Adrenal gland (tissue), 19 donors: ENCODE measurements at places on chromosomes 6 and 20. TPM values are rescaled to one million over a fixed set of nuclear protein-coding genes. Genes with fewer than 3 reads are reported as not detected.

The KHDC1L gene
- not detected for total RNA-seq

The C6orf15 gene
- not detected for total RNA-seq

The CALHM5 gene
- total RNA-seq: 0.84 TPM

The VSX1 gene
- total RNA-seq: 0.21 TPM

The WFDC5 gene
- total RNA-seq: not detected

The CDH4 gene
- total RNA-seq: 0.10 TPM

The LY6G6F gene
- not detected for total RNA-seq

The SNAP91 gene
- total RNA-seq: not detected

The OR2H2 gene
- not detected for total RNA-seq

The PTGIS gene
- 4.4 TPM for total RNA-seq

The BPIFB2 gene
- not detected for total RNA-seq

The LY6G6C gene
- not detected for total RNA-seq

- H3K4me3 ChIP-seq: no peak overlapping the region
- no peak overlapping the region for H3K27ac ChIP-seq
- H3K4me1 ChIP-seq: no peaks in the 10 kb centered on the region
- no peak for DNase-seq
- no peaks in the 10 kb centered on the region for H3K27me3 ChIP-seq
- H3K36me3 ChIP-seq: no peaks in the 10 kb centered on the region
These were observed 191.0 kb downstream of the TBXT start for GRCh38 chr6:165976684-165977083.

- peaks cover 11% of the 10 kb centered on the region for H3K4me1 ChIP-seq
- H3K27me3 ChIP-seq: no peaks in the 10 kb centered on the region
- H3K36me3 ChIP-seq: no peaks in the 10 kb centered on the region
- H3K4me3 ChIP-seq: no peak overlapping the region
These were observed 18.0 kb downstream of the KLHL31 start for GRCh38 chr6:53647462-53648094.

- no peaks in the 10 kb centered on the region for H3K27me3 ChIP-seq
- DNase-seq: no peak
- no peaks in the 10 kb centered on the region for H3K4me1 ChIP-seq
- H3K27ac ChIP-seq: no peak overlapping the region
- peaks cover 97% of the 10 kb centered on the region for H3K36me3 ChIP-seq
These were observed 7.8 kb upstream of the C20orf204 start for GRCh38 chr20:64027981-64028685.

DNA sequence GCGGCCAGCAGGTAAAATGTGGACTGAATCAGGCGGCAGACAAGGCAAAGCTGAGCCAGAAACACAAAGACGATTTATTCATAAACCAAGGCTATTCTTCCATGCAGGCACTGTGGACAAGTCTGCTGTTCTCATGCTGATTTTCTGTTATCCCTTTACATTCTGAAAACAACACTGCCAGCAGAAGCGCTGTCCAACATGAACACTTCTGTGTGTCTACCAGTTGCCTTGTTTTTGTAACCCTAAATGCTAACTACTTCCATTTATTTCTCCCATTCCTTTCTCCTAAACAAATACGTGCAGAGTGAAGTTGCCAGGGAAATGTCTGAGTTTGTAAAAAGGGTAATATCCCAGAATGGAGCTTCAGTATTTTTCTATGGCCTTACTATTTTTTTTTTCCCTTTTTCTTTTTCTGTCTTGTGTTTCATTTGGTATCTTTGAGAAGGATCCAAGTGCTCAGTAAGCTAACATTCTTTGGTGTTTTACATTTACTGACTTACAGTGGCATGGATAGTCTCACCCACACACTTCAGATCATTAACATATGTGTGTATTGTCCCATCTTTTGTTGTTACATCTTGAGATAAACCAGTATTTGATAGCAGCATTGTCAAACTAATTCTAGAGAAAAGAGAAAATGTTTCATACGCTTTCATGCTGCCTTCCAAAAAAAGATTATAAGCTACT is 1308.9 kb upstream of the MAP3K7 start:
- H3K4me1 ChIP-seq: no peaks in the 10 kb centered on the region
- DNase-seq: no peak
- H3K27me3 ChIP-seq: no peaks in the 10 kb centered on the region
- no peak overlapping the region for H3K4me3 ChIP-seq
- no peaks in the 10 kb centered on the region for H3K36me3 ChIP-seq
- no peak overlapping the region for H3K27ac ChIP-seq

GRCh38 chr6:136058852-136059251 is 191.3 kb downstream of the MTFR2 start:
- no peaks in the 10 kb centered on the region for H3K27me3 ChIP-seq
- H3K36me3 ChIP-seq: no peaks in the 10 kb centered on the region
- H3K27ac ChIP-seq: peak overlapping the region; percentile 20
- no peaks in the 10 kb centered on the region for H3K4me1 ChIP-seq

DNA sequence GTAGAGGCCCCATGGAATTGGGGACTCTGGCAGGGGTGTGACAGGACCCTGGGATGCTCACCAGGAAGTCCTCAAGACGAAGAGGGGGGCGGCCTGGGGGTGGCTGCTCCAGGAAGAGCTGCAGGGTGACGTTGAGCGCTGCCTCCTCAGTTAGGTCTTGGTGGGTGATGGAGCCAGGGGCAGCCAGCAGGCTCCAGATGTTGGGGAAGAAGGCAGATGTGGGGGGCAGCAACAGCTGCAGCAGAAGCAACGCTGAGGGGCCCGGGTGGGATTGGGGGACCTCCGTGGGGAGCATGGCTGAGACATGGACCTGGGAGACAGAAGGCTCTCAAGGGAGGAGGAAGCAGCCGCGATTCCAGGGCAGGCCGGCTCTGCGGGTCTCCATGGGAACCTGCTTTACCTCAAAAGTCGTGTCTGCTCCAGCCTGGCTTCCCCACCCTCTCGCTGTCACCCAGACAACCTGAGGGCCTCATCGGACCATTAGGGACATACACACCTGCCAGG is 591 bp downstream of the VWA7 start:
- H3K4me3 ChIP-seq: no peak overlapping the region
- no peak overlapping the region for H3K27ac ChIP-seq
- H3K4me1 ChIP-seq: peaks cover 8% of the 10 kb centered on the region
- H3K27me3 ChIP-seq: no peaks in the 10 kb centered on the region

DNA sequence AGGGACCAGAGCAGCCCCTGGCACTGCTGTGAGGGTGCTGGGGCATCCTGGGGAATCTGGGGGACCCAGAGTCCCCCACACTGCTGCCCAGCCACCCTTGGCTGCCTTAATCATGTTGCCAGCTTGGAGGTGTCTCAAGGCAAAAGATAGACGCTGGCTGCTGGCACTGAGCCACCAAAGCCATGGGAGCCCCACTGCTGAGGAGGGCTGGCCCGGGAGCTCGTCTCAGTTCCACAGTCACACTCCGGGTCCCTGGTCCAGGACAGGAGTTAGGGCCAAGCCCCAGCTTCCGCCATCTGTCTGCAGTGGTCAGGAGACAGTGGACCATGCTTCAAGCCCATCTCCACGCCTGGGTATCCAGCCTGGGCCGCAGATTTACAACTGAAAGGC is 41.0 kb upstream of the HMGA1 start:
- no peak overlapping the region for H3K27ac ChIP-seq
- DNase-seq: no peak
- H3K36me3 ChIP-seq: no peaks in the 10 kb centered on the region
- no peaks in the 10 kb centered on the region for H3K4me1 ChIP-seq
- H3K27me3 ChIP-seq: no peaks in the 10 kb centered on the region

DNA sequence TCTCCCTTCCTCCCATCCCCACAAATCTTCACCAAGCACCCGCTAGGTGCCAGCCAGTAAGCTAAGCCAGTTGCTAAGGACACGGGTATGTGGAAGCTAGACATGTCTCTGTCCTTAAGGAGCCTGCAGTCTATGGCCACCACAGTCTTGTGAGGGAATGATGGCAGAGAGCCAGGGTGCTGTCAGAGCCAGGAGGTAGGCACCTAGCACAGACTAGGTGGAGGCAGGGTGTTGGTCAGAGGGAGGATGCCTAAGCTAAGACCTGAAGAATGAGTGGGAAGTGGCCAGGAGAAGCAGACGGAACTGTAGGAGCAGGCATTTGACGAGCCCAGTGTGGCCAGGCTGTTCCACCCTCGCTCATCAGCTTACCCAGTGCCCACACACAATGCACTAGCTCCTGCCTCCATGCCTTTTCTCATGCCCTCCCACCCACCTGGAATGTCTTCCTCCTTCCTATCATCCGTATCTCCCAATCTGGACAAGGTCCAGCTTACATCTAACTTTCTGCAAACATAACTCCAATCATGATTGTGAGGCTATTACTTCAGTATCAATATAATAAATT is 125.6 kb downstream of the FOXC1 start:
- no peaks in the 10 kb centered on the region for H3K4me1 ChIP-seq
- no peak for DNase-seq
- no peak overlapping the region for H3K4me3 ChIP-seq
- H3K27ac ChIP-seq: no peak overlapping the region
- no peaks in the 10 kb centered on the region for H3K36me3 ChIP-seq
- H3K27me3 ChIP-seq: no peaks in the 10 kb centered on the region

DNA sequence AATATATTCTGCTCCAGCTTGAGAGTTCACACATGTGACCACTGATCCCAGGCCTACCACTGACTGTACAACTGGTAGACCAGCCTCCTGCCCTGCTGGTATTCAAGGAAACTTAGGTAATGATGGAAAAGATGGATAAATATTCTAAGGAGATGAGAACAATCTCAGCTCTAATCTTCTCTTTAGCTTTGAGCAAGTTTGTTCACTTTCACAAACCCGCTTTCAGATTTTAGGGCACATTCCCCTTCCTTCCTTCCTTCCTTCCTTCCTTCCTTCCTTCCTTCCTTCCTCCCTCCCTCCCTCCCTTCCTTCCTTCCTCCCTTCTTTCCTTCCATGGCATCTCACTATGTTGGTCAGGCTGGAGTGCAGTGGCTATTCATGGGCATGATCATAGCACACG is 88.2 kb upstream of the PHACTR1 start:
- DNase-seq: no peak
- H3K27ac ChIP-seq: no peak overlapping the region
- H3K4me3 ChIP-seq: no peak overlapping the region
- H3K36me3 ChIP-seq: no peaks in the 10 kb centered on the region
- H3K4me1 ChIP-seq: no peaks in the 10 kb centered on the region
- no peaks in the 10 kb centered on the region for H3K27me3 ChIP-seq

GRCh38 chr6:34810017-34810882 is 18.4 kb downstream of the BLTP3A start:
- no peak for DNase-seq
- no peaks in the 10 kb centered on the region for H3K4me1 ChIP-seq
- no peak overlapping the region for H3K4me3 ChIP-seq

DNA sequence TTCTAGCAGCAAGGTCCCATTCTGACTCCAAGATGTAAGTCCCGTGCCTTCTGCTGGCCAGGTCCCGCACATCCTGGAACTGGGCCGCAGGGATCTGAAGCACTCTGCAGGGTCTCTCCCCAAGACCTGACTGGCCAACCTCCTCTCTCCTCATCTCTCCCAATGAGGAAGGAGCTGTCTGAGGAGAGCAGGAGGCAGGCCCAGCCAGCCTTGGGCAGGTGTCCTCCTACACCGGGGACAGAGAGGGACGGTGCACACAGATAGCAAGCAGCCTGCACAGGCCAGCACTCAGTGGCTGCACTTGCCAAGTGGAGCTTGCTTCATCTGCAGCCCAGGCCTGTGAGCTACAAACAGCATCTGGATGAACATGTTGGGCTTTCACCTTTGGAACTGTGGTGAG is 76.8 kb upstream of the CD93 start:
- H3K4me1 ChIP-seq: peaks cover 24% of the 10 kb centered on the region
- no peaks in the 10 kb centered on the region for H3K36me3 ChIP-seq
- DNase-seq: no peak
- H3K4me3 ChIP-seq: no peak overlapping the region
- H3K27me3 ChIP-seq: no peaks in the 10 kb centered on the region

- no peaks in the 10 kb centered on the region for H3K36me3 ChIP-seq
- no peak for DNase-seq
- H3K4me1 ChIP-seq: no peaks in the 10 kb centered on the region
- no peak overlapping the region for H3K4me3 ChIP-seq
- H3K27ac ChIP-seq: no peak overlapping the region
These were observed 57.9 kb upstream of the MLN start for GRCh38 chr6:33861722-33862121.

DNA sequence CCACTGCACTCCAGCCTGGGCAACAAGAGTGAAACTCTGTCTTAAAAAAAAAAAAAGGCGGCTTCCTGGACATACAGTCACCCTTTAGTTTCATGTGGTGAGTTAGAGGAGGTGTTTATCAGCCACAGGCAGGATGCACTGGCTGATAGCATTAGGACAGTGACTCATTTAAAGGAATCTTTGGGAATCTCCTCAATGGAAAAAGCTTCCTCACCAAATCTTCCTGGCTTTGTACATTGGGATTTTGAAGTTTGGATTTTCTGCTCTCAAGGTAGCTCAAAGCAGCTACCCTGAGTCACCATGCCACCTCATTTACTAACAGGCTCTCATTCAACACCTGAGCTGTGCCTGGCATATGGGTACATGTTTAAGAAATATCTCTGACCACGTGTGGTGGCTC is 20.2 kb downstream of the PRPH2 start:
- no peak overlapping the region for H3K4me3 ChIP-seq
- H3K27me3 ChIP-seq: no peaks in the 10 kb centered on the region
- H3K4me1 ChIP-seq: no peaks in the 10 kb centered on the region
- H3K36me3 ChIP-seq: no peaks in the 10 kb centered on the region
- no peak for DNase-seq
- H3K27ac ChIP-seq: no peak overlapping the region

DNA sequence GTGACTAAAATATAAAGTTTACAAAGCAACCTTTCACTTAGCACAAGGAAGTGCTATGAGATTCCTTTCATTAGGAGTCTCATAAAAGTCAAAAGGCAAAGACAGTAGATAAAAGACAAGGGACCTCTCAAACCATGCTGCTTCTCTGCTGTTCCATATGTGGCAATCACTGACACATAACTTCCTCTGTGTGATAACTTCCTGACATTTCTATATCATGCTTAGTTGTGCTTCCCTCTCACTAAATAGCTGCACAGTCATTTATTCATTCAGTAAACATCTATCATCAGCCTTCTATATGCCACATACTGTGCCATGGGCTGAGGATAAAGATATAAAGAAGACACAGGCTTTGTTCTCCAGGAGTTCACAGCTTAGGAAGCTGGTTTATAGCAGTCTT is 214.8 kb upstream of the GRIK2 start:
- no peak overlapping the region for H3K27ac ChIP-seq
- DNase-seq: no peak
- H3K36me3 ChIP-seq: no peaks in the 10 kb centered on the region
- H3K27me3 ChIP-seq: no peaks in the 10 kb centered on the region
- H3K4me3 ChIP-seq: no peak overlapping the region

DNA sequence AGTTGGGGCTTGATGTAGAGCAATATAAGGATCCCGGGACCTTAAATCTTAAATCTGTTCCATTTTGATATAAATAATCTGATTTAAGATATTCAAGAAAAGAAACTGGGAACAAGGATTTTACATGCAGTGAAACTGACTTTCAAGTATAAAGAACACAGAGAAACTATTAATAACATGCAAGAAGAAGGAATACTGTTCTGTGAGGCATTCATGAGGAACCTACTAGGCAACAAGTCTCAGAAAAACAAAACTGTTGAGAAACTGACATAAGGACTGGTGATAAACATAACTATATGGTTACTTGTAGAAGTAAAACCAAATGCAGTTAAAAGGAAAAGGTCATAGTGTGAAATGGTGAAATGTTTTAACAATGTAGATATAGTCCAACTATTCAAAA is 15.8 kb downstream of the HDDC2 start:
- no peaks in the 10 kb centered on the region for H3K27me3 ChIP-seq
- DNase-seq: no peak
- H3K4me3 ChIP-seq: no peak overlapping the region
